ENCODE measurements at places on chromosomes 4 and X. TPM values are rescaled to one million over a fixed set of nuclear protein-coding genes. Genes with fewer than 3 reads are reported as not detected.

Gene LRAT
- polyA plus RNA-seq: 0.50 TPM

Gene PAGE2
- not detected for polyA plus RNA-seq

- no peak for DNase-seq
Observed at GRCh38 chr4:146981651-146982050, 36.0 kb upstream of the TTC29 start.

- DNase-seq: no peak
Observed at GRCh38 chr4:115454228-115454627, 340.8 kb upstream of the NDST4 start.

DNA sequence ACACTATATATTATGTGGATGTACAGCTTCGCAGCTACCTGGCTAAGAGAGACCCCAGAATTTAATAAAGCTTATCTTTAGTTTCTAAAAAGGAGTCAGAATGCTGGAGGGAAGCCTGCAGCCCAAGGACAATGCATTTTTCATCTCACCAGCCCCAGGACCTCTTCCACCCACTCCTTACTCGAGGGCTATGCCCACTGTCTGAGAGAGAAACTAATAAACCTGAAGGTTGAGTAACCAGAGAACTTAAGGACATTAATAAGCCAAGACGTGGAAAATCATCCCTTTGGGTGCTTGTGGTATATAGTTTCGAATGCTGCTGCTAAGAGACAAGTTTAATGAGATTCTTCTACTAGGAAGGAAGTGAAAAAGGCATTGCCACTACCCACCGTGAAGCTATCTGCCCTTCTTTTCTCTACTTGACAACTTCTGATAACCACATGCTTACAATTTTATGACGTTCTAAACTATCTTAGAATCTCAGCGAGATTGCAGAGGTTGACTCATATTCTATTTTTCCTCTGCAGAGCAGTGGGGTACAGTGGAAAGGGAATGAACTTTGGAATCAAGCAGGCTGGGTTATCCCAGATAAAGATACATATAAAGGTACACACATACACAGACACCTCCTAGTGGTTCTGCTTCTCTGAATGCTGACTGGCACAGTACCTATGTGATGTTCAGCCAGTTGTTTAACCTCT lies 3.3 kb downstream of the RELL1 start:
- no peak for DNase-seq

All from aorta (tissue), 5 donors.